ENCODE measurements at places on chromosomes 13 and 19. TPM values are rescaled to one million over a fixed set of nuclear protein-coding genes. Genes with fewer than 3 reads are reported as not detected.

DNA sequence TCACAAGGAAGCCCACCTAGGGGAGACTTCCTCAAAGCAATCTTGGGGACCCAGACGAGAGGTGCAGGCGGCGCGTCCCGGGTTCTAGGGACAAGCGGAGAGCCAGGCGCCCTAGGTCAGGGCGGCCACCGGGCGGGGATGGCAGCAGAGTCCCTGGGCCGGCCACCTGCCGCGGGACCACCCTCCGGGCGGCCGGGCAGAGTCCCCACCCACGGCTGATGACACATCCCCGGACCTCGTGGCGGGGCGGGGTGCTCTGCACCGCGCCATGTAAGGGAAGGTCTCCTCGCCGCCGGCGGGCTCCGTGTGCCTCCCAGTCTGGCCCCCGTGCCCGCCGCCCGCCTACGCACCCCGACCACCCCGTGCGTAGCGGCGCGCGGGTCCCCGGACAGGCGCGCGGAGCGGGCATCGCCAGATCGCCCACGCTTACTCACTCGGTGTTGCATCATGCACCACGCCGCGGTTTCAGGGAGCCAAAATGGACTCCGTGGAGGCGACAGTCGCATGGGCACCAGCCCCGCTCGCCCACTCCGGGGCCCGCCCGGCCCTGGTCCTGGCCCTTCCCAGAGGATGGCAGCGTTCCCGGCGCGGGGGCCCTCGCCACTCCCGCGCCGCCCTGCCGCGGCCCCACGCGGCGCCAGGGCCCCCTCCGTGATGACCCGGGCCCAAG is 643 bp downstream of the SLC7A1 start:
- H3K36me3 ChIP-seq = peaks cover 2% of the 10 kb centered on the region
- H3K27ac ChIP-seq = peak overlapping the region; percentile 31
- peak; percentile 32 for DNase-seq
- no peaks in the 10 kb centered on the region for H3K27me3 ChIP-seq
- H3K4me1 ChIP-seq = peaks cover 29% of the 10 kb centered on the region

Gene LONP1
- 91.0 TPM for total RNA-seq

Gene ZNF439
- 6.6 TPM for total RNA-seq

DNA sequence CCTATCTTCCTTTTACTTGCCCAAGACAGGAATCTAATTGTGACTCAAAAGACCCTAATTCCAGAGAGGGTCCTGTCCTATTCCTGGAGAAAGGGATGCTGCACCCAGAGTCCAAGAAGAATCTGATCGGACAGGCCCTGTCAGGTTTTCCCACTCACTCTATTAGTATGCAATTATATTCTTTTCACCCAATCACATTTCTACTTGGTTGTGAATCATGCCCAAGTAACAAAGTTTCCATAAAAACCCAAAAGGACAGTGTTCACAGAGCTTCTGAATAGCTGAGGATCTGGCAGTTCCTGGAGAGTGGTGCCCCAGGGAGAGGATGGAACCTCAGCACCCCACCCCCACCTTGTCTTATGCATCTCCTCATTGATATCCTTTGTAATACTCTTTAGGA is 135.3 kb upstream of the SLITRK5 start:
- H3K4me3 ChIP-seq = no peak overlapping the region
- no peaks in the 10 kb centered on the region for H3K36me3 ChIP-seq
- DNase-seq = no peak
- H3K27ac ChIP-seq = no peak overlapping the region

- no peaks in the 10 kb centered on the region for H3K27me3 ChIP-seq
- peak overlapping the region; percentile 77 for H3K4me3 ChIP-seq
- H3K4me1 ChIP-seq = peaks cover 35% of the 10 kb centered on the region
- no peak for DNase-seq
- H3K36me3 ChIP-seq = no peaks in the 10 kb centered on the region
Measured at GRCh38 chr13:44578067-44578400, 1.9 kb upstream of the TSC22D1 start.

- no peaks in the 10 kb centered on the region for H3K36me3 ChIP-seq
- no peak overlapping the region for H3K27ac ChIP-seq
- no peak overlapping the region for H3K4me3 ChIP-seq
- H3K27me3 ChIP-seq = peaks cover 37% of the 10 kb centered on the region
- peaks cover 3% of the 10 kb centered on the region for H3K4me1 ChIP-seq
Measured at GRCh38 chr19:46298479-46299003, 1.7 kb downstream of the HIF3A start.

DNA sequence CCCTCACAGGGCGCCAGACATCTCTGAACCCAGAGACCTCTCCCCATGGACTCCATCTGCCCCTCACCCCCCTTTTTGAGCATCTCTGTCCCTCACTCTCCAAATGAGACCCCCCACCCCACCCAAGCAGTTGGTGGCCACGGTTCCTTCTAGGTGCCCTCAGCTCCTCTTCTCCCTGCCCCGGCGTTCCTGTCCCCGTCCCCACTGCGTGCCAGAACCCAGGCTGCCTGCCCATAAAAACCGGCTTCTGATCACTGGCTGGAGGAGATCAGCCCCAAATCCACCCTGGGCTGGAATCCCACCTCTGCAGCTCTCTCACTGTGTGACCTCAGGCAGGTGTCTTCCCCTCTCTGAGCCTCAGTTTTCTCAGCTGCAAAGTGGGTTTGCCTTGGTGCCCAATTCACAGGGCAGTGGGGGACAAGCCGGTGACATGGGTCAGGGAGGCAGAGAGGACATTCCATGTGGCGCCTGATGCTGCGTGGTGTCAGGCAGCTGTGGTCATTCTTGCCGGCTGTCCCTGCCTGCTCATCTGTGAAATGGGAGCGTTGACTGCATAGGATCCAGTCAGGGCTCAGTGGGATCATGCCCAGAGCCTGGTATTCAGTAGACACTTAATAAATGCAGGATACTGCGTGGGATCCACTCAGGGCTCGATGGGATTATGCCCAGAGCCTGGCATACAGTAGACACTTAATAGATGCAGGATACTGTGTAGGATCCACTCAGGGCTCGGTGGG is 25.5 kb downstream of the SMIM24 start:
- H3K4me1 ChIP-seq = peaks cover 7% of the 10 kb centered on the region
- DNase-seq = no peak
- H3K4me3 ChIP-seq = no peak overlapping the region
- H3K27me3 ChIP-seq = no peaks in the 10 kb centered on the region

Gene PRKCSH
- total RNA-seq = 260 TPM

DNA sequence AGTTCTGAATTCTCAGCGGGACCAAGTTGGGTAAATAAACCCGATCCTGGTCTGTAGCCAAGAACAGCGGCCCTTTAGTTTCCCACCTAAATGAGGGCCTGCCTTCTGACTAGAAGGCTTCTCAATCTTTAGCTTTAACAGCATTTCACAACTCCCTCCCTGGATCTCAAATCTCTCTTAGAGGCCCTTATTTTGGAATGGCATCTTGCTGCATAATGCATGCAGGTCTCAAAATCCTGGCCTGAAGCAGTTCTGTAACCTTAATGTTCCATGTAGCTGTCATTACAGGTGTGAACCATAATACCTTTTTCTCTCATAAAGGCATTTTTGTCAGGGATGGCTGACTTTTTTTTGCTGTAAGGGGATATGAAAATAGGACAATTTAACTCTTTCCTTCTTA is 29.5 kb downstream of the ZNF90 start:
- no peaks in the 10 kb centered on the region for H3K4me1 ChIP-seq
- no peaks in the 10 kb centered on the region for H3K36me3 ChIP-seq
- no peak overlapping the region for H3K4me3 ChIP-seq
- DNase-seq = no peak
- no peaks in the 10 kb centered on the region for H3K27me3 ChIP-seq

DNA sequence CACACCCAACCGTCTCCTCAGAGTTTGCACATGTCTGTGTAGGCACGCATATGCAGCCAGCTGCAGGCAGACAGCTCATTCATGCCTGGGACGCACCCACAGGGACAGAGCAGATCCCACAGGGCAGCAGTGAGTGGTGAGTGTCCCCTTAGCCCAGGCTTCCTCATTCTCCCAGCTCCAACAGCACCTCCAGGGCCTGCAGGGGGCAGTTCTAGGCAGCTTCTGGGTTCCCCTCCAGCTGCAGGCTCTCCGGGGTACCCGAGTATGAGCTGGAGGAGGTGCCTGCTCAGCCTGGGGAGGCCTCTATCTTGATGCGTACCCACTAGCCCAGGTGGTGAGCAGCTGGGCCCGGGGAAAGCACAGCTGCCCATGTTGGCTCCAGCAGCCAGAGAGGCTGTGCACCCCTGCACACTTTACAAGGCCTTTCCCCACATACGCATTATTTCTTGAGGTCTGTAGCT is 1.3 kb upstream of the SHANK1 start:
- H3K27ac ChIP-seq = no peak overlapping the region
- H3K4me3 ChIP-seq = no peak overlapping the region
- H3K27me3 ChIP-seq = peaks cover 37% of the 10 kb centered on the region
- DNase-seq = no peak
- no peaks in the 10 kb centered on the region for H3K36me3 ChIP-seq

DNA sequence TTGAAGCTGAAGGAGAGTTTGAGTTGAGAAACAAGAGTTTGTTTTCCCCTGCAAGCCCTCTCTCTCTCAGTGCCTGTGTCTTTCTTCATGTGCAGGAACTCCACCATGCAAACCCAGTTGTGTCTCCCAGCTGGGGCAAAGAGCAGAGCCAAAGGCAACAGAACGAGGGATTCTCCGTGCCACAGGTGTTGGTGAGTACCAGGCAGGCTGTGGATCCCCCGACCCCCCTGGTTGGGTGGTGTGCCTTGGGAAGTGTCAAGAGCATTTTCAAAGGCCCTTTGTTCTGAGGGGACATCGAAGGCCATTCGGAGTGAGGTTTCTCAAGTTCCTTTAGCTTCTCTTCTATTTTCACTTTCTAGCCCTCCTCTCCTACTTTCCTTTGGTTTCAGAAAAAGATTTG is 5.6 kb downstream of the ZNF333 start:
- no peak overlapping the region for H3K4me3 ChIP-seq
- H3K27me3 ChIP-seq = no peaks in the 10 kb centered on the region
- H3K4me1 ChIP-seq = peaks cover 5% of the 10 kb centered on the region
- no peak for DNase-seq
- peaks cover 56% of the 10 kb centered on the region for H3K36me3 ChIP-seq
- no peak overlapping the region for H3K27ac ChIP-seq

GRCh38 chr19:16261584-16262368 is 62.9 kb upstream of the KLF2 start:
- no peaks in the 10 kb centered on the region for H3K27me3 ChIP-seq
- no peak for DNase-seq
- peak overlapping the region; percentile 3 for H3K4me3 ChIP-seq
- peaks cover 80% of the 10 kb centered on the region for H3K4me1 ChIP-seq
- no peak overlapping the region for H3K27ac ChIP-seq

- H3K36me3 ChIP-seq = peaks cover 3% of the 10 kb centered on the region
- no peak for DNase-seq
- no peak within 1 kb of the TSS for H3K27ac ChIP-seq
Measured at GRCh38 chr19:54172471-54173358, at the start of gene TMC4. Gene TMC4 (minus strand): TSS chr19:54173160. CDS start chr19:54173117, 43 bp downstream.

GRCh38 chr13:100773923-100774663 is 99.5 kb upstream of the TMTC4 start:
- no peaks in the 10 kb centered on the region for H3K36me3 ChIP-seq
- H3K4me3 ChIP-seq = no peak overlapping the region
- H3K4me1 ChIP-seq = no peaks in the 10 kb centered on the region
- H3K27ac ChIP-seq = no peak overlapping the region
- H3K27me3 ChIP-seq = no peaks in the 10 kb centered on the region
- DNase-seq = no peak

- no peaks in the 10 kb centered on the region for H3K27me3 ChIP-seq
- no peaks in the 10 kb centered on the region for H3K36me3 ChIP-seq
- no peak for DNase-seq
- H3K4me1 ChIP-seq = no peaks in the 10 kb centered on the region
- no peak overlapping the region for H3K27ac ChIP-seq
- no peak overlapping the region for H3K4me3 ChIP-seq
Measured at GRCh38 chr13:52905701-52906100, 57.3 kb upstream of the PCDH8 start.

GRCh38 chr13:65414187-65414586 is 1815.9 kb downstream of the PCDH9 start:
- H3K4me1 ChIP-seq = no peaks in the 10 kb centered on the region
- DNase-seq = no peak
- no peak overlapping the region for H3K4me3 ChIP-seq
- H3K36me3 ChIP-seq = no peaks in the 10 kb centered on the region

Gene GSK3A
- total RNA-seq = 13.9 TPM

Measured in CD4-positive, alpha-beta T cell (primary cell).